ENCODE measurements at places on chromosomes 1 and 21. TPM values are rescaled to one million over a fixed set of nuclear protein-coding genes. Genes with fewer than 3 reads are reported as not detected.
A peak's percentile ranks its signal among the peaks of the same experiment; 100 is the strongest.

Gene SYT6
- not detected for total RNA-seq

DNA sequence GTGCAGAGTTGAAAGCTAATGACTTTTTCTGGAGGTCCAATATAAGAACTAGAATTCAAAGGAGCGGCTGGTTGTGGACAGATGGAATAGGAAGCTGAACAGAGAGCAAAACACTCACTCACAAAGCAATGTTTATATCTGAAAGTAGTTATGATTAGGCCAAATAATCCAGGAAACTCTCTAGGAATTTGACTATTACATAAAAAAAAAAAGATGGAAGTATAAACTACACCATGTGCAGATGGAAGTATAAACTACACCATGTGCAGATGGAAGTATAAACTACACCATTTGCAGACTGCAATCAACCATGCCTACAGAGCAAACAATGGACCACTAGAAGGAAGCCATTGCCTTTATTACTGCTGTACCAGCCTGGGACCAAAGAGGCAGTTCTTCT, 771.1 kb downstream of the BRINP3 start:
- DNase-seq: no peak

GRCh38 chr1:198259333-198260074, 102.7 kb downstream of the NEK7 start:
- DNase-seq: peak; percentile 28

Gene PHC2
- total RNA-seq: 30.3 TPM

Gene CFAP74
- total RNA-seq: not detected

Gene TACSTD2
- total RNA-seq: 0.36 TPM

DNA sequence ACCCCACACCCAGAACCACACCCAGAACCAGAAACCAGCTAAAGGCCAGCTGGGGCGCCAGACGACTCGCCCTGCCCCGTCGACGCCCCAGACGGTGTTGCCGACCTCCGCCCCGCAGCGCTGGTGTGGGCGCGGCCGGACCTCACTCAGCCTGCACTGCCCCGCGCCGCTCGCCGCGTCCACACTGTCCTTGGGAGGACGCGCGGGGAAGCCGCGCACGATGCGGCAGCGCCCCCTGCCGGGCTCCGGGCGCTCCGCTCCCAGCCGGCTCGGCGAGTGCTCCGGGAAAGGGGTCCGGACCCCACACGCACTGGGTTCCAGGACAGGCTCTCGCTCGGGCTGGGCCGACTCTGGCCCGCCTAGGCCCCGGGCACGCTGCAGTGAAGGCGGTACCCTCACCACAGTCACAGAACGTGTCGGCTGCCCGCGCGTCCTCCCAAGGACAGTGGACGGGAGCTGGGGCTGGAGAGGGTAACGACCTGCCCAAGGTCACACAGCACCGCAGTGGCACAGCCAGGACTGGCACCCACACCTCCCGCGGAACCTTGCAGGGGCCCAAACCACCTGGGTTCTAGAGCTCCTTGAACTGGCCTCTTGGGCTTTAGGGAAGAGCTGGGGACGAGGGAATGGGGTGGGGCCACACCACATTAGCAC, 90.2 kb downstream of the DMRTA2 start:
- peak; percentile 28 for DNase-seq

Gene LRRC8C
- 6.0 TPM for total RNA-seq

Gene ASPM
- total RNA-seq: 52.4 TPM

Gene LRRN2
- total RNA-seq: not detected

Gene CFAP410
- 9.4 TPM for total RNA-seq

Gene TPTE
- not detected for total RNA-seq

Gene LIN28A
- not detected for total RNA-seq

Gene KLHDC9
- 1.8 TPM for total RNA-seq

- no peak for DNase-seq
Observed at GRCh38 chr1:102875756-102876155, 232.6 kb downstream of the COL11A1 start.

Gene DNM3
- 2.0 TPM for total RNA-seq

DNA sequence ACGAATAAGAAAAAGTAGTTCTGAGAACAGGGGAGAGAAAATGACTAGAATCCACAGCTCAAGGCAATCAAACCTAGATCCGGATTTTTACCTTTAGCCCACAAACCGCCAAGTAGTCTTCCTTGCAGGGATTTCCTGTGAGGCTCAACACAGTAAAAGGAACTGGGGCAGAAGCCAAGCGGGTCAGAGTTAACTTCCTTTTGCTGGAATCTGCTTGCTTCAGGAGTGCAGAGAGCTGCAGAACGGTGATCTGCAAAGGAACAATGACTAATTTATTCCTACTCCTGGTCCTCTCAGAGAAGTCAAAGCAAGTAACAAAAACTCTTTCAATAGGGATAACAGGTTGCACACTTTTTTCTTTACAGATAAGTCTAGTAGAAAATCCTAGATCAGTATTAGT, 53.4 kb downstream of the UBR4 start:
- DNase-seq: peak; percentile 11

Gene LRIG2
- total RNA-seq: 17.5 TPM

DNA sequence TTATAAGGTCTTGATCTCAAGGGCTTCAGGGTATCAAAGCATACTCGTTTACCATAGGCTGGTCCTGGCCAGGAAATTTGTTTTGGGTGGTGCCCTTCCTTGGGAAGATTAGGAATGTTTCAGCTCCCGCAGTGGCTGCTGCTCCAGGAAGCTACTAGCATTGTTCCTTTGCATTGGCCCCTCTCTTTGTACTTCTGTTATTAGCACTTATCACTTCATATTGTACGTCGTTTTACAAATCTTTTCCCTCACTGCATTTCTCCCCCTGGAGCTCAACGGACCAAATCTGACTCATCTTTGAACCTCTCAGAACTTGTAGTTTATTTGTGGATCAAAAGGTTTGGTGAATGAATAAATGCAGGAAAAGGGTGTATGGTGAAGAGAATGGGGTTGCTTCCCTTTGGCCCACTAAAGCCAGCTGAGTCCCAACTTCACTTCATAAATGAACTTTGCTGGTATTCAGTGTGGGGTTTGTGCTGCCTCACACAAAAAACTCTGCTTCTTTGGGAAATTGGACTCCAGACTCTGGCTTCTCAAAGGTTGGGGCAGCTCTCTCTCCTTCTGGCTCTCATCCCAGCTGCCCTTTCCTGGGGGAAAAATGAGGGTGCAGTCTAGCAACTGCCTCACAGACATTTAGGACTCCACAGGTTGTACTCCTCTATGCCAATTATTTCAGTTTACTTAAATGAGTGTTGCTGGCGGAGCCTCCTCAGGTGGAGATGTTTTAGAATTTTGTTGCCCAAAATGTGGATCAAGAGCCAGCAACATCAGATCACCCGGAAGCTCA, 5.9 kb downstream of the GNAT2 start:
- DNase-seq: peak; percentile 45

DNA sequence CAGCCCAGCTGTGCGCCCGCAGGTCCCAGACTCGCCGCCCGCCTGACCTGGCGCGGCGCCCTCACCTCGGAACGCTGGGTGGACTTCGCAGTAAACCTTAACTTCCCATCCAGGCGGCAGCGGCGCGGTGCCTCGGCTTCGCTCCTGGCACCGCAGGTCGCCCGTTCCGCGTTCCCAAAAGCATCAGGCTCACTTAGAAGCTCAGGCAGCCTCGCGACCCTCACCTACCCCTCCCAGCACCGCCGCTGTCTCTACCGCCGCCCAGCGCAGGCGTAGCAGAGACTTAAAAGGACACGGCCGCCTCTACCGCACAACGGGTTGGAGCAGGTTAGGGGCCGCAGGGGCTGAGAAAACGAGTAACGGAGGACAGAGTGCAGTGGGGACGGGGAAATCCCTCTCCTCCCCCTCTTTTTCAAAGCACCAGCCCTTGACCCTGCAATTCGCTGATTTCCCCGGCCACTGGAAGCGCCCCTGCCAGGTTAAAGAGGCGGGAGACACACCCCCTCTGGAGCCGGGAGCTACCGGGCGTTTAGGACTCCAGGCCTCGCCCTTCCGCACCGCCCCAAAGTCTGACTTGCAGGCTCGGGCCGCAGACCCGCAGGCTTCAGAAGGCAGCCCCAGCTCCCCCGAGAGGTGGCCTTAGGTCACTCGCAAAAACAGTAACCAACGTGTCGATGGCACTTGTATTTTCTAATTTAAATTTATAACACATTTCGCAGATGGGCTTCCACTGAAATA, 328.5 kb downstream of the FAM72C start:
- DNase-seq: no peak

- no peak for DNase-seq
Observed at GRCh38 chr1:232367293-232367692, 262.6 kb downstream of the SIPA1L2 start.

DNA sequence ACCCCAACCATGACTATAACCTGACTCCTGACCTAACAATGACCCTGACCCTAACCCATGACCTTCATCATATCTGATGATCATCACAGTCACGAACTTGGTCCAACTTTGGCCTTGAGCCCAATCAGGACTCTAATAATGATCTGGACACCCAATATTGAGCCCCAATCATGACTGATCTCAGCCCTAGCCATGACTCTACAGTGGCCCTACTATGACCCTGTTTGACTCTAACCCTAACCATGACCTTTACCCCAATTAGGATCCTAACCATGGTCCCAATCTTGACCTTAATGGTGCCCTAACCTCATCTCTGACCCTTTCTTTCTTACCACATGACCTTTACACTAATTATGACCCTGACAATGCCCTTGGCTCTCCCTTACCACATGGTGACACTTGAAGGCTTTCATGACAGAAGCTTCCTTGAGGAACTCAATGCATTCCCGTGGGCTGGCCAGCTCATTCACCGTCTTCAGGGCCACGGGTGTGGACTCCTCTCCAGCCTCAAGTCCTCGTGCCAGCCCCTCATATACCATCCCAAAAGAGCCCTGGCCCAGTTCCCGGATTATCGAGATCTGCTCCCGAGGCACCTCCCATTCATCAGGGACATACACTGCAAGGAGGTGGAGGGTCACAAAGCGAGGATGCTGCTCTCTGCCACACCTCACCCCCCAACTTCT, 16.2 kb downstream of the INSRR start:
- no peak for DNase-seq

DNA sequence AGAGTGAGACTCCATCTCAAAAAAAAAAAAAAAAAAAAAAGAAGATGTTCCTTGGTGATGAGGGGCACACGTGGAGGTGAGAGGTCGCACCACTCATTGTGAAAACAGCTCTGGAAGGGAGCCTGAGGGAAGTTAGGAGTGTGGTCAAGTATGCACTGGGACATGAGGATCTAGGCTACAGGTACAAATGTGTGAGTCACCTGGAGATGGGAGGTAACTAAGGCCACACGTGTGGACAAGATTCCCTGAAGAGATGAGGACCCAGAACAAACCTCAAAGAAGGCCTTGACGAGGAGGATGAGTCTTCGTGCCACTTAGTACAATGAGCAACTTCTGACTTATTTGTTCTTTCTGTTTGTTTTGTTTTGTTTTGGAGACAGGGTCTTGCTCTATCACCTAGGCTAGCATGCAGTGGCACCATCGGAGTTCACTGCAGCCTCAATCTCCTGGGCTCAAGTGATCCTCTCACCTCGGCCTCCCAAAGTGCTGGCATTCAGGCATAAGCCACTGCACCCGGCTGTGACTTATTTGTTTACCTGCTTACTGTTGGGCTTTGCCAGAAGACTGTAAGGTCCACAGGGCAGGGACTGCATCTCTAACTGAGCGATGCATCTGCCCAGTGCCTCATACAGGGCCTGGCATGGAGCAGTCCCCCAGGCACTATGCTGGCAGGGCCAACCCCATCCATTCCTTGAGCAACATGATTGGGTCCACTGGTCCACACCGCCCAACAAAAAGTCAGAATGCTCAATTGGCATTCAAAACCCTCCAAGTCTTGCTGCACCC, 6.4 kb downstream of the ASAP3 start:
- no peak for DNase-seq

GRCh38 chr21:21606041-21606440, 607.8 kb downstream of the NCAM2 start:
- no peak for DNase-seq

Gene MRPL20
- 123 TPM for total RNA-seq

Gene EEIG2
- total RNA-seq: 51.1 TPM

- DNase-seq: peak; percentile 51
Observed at GRCh38 chr1:183901748-183902330, 96.9 kb downstream of the RGL1 start.

DNA sequence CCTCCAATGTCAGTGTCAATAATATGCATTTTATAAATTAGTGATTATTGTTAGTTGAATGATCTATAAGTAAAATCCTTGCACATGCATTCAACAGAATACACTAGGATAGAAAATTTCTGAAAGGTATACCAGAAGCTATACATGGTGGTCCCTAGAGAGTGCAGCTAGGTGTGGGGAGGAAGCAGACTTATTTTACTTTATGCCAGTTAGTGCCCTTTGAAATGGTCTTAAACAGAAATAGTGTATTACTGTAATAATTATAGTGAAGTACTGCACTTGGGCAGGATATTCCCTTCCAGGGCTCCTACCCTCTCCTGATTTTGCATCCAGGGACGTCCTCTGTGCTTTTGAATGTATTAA, 23.2 kb upstream of the WDR26 start:
- DNase-seq: no peak

Gene TDRD5
- not detected for total RNA-seq

- DNase-seq: no peak
Observed at GRCh38 chr1:175758601-175759000, 15.2 kb upstream of the TNR start.

DNA sequence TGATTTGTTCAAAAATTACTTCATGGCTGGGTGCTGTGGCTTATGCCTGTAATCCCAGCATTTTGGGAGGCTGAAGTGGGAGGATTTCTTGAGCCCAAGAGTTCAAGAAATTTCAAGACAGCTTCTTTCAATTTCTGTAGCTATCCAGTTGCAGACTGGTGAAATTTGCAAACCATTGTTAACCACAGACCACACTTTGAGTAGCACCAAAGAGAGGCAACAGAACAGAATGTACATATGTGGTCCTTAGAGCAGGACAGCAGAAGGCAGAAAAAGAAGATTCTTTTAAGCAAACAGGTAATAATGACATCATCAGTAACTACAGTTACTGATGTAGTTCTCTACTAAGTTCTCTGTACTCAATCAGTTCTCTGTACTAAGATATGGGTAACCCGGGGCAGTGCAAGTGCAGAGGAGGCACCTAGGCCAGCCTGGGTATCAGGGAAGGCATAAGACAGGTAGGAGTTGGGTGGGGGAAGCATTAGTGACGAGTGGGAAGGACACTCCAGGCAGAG, 5.5 kb upstream of the KLF17 start:
- DNase-seq: no peak

GRCh38 chr1:231049121-231049979, 9.3 kb upstream of the FAM89A start:
- no peak for DNase-seq

GRCh38 chr1:242784807-242785206, 260.3 kb upstream of the PLD5 start:
- peak; percentile 0 for DNase-seq

Gene GRHL3
- total RNA-seq: not detected

DNA sequence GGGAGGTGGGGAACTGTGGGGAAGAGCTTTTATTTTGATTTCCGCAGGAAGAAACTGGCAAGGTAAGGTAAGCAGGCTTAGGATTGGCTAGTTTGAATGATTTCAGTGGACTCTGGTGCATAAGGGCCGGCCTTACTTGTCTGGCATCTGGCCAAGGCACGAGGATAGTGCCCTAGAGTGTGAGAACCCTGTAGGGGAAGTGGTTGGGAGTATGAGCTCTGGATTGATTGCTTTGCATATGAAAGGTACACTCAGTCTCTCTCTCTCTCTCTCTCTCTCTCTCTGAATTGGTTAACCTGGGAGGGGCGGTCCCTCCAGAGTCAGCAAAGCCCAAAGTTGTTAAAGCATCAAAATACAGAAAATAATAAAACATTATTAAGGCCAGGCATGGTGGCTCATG, 463.0 kb downstream of the SIPA1L2 start:
- DNase-seq: no peak

Gene SMPDL3B
- total RNA-seq: 0.09 TPM

GRCh38 chr1:27557596-27558340, 46.2 kb downstream of the AHDC1 start:
- DNase-seq: peak; percentile 28

Gene GJA9
- 0.09 TPM for total RNA-seq

Gene ST6GALNAC5
- 0.09 TPM for total RNA-seq

GRCh38 chr1:202029171-202029665, 18.8 kb downstream of the ELF3 start:
- peak; percentile 73 for DNase-seq
